ENCODE measurements at places on chromosomes 2 and 18. TPM values are rescaled to one million over a fixed set of nuclear protein-coding genes. Genes with fewer than 3 reads are reported as not detected.

Gene DPYSL5
- 1.3 TPM for total RNA-seq

Gene CYTIP
- total RNA-seq: 0.34 TPM

Gene SCN1A
- total RNA-seq: not detected

Gene RTP5
- total RNA-seq: not detected

Gene TUBB8B
- not detected for total RNA-seq

Gene CFC1
- total RNA-seq: not detected

Gene SP100
- total RNA-seq: 53.8 TPM

Gene FOXI3
- total RNA-seq: 0.21 TPM

Gene SPP2
- not detected for total RNA-seq

Gene CYRIA
- total RNA-seq: 3.0 TPM

Gene CREG2
- total RNA-seq: 0.17 TPM

Gene CD8B2
- total RNA-seq: not detected

Gene SRD5A2
- total RNA-seq: 0.17 TPM

Gene NPHP1
- 4.4 TPM for total RNA-seq

Gene GEN1
- 9.1 TPM for total RNA-seq

Gene NPC1
- total RNA-seq: 111 TPM

Gene TIMM21
- 27.0 TPM for total RNA-seq

Gene IMPA2
- total RNA-seq: 24.9 TPM

Gene KLHL41
- 0.29 TPM for total RNA-seq

Gene CYS1
- total RNA-seq: 12.2 TPM

Gene SPR
- total RNA-seq: 15.0 TPM

Gene ERFE
- 113 TPM for total RNA-seq

Data from kidney epithelial cell (primary cell).